ENCODE measurements at places on chromosomes 3 and 15.

- DNase-seq, result no peak
These were observed 70.7 kb downstream of the WNT5A start for GRCh38 chr3:55416331-55416821.

DNA sequence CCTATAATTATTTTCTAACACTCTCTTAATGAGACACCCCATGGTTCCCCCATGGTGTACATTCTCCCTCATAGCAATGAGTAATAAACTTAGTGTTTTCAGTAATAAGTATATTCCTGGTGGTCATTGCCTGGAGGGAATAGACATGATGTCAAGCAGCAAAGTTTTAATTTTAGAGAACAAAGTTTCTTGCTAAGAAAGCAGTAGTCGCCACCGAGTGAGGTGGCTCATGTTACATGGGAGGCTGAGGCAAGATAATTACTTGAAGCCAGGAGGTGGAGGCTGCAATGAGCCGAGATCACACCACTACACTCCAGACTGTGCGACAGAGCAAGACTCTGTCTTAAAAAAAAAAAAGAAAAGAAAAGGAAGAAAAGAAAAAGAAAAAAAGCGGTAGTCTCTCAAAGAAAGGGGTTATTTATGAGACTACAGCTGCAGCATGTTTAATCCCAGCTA is 2.4 kb upstream of the ELP6 start:
- no peak for DNase-seq

GRCh38 chr3:177931346-177931745 is 604.9 kb upstream of the KCNMB2 start:
- DNase-seq, result no peak

- no peak for DNase-seq
These were observed 392.6 kb downstream of the ZPLD1 start for GRCh38 chr3:102827386-102827785.

DNA sequence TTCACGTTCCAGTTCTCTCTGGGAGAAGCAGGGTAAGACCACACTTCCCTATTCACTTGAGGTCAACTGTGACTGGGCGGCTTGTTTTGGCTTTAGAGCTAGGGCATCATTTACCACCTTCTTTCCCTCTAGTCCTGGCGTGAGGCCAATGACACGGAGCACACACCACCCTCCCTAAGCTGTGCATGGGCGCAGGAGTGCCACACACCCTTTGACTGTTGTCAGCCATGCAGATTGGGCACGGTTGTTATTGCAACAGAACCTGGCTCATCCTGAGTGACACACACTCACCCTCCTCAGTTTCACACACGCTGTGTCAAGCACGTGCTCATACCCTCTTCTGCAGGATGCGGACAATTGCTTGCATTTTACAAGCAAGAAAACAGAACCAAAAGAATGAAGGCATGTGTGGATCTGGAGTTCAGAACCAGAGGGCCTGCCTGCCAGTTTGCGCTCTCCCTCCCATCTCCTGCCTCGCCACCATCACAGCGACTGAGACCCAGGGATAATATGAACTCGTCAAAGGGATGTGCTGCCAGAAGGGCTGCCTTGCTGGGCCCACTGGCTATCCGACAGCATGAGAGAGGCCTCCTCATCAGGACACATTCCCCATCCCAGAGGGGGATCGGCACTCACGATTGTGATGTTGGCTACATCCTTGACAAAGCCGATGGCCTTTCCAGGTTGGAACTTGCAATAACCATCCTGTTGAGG is 17.6 kb downstream of the CTSH start:
- DNase-seq, result no peak

DNA sequence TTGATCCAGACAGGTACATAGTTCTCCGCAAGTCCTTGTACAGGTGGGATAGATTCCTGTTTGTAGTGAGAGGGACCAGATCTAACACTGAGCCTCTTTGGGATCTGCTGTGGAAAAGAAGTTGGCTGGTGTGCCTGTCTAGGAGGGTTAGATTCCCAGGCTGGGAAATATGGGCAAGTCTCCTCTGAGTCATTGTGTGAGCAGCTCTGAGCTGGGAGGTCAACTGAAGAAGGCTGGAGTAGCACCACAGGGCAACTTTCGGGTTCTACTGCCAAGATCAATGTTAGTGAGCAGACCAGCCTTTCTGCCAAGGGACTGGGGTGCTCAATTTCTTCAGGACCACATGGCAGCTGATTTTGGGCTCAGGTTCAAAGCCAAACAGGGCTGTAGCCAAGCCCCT is 33.4 kb downstream of the CLDN1 start:
- no peak for DNase-seq

DNA sequence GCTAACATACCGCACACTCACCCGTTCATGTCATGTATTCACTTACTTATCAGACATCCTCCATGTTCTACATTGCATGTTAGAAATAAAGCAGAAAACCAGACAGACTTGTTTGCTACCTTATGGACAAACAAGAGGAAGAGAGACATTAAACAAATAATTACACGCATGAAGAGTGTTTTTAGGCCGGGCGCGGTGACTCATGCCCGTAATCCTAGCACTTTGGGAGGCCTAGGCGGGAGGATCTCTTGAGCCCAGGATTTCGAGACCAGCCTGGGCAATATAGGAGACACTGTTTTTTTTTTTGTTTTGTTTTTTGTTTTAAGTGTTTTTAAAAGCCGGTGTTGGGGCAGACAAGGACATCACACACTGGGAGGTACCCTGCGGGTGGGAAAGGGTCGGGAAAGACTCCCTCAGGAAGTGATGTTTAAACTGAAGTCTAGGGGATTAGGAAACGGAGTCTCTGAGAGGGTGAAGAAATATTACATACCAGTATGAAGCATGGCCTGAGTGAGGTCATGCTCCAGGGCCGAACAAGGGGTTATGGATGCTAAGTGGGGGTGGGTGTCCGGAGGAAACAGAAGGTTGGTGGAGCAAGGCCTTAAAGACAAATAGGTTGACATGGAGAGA is 2.1 kb upstream of the USP3 start:
- no peak for DNase-seq

DNA sequence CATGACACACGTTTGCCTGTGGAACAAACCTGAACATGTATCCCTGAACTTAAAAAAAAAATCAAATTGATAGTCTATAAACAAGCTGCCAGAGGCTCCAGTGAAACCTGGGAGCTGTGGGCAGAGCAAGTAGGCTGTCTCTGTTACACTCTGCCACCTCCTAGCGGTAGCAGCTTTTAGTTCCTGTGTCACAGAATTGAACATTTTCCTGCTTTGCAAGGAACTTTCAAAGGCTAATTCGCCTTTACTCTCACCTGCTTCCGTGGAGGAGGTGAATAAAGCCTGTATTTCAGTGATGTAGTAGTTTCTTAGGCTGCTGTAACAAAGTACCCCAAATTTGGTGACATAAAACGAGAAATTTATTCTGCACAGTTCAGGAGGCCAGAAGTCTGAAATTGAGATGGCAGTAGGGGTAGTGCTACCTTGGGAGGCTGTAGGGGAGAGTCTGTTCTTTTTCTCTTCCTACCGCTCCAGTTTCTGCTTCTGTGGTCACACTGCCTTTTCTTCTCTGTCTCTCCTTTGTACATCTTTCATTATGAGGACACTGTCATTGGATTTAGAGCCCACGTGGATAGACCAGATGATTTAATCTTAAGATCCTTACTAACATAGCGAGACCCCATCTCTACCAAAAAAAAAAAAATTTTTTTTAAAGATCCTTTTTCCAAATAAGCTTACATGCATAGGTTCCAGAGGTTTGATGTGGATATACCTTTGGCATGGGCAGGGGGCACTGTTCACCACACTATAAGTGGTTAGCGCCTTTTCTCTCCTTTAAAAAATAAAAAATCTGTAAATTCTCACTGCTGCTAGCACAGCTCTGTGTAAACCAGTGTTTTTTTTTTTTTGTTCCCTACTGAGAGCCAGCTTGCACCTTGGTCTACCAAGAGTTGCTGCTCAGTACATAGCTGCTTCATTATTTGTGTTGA is 25.3 kb downstream of the FBXO22 start:
- DNase-seq, result no peak

DNA sequence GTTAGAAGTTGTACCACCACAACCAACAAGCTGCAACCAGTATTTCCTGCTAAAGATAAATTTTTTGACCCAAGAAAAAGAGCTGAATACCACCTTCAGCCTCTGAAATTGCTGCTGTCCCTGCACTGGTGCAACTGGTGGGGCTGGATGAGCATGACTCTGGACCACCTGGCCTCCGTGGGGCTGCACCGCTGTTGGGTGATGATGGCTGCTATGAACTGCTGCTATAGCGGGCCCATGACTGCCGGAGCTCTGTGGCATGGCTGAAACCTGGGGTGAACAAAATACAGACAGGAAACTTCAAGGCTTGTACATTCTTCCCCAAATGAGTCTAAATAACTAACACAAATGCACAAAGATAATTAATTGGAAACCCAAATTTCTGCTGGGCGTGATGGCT is 28.9 kb downstream of the SIN3A start:
- no peak for DNase-seq

GRCh38 chr3:133042778-133043177 is 4.6 kb downstream of the TMEM108 start:
- DNase-seq, result no peak

DNA sequence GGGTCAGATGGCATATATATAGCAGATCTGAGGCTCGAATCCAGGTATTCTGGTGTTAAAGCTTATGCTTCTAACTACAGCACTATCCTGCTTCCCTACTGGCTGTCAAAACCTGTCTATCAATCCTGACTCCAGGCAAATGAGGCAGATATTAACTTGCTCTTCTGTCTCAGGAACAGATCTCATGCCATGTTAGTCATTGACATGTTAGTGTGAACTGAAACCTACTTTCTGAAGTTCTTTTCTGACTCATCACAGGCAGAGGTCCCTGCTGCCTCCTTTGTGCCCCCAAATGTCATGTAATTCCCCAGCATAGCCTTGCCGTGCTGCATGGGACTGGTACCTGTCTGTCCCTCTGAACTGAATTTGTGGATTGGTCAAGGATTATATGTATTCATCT is 125.0 kb upstream of the SMAD3 start:
- no peak for DNase-seq

DNA sequence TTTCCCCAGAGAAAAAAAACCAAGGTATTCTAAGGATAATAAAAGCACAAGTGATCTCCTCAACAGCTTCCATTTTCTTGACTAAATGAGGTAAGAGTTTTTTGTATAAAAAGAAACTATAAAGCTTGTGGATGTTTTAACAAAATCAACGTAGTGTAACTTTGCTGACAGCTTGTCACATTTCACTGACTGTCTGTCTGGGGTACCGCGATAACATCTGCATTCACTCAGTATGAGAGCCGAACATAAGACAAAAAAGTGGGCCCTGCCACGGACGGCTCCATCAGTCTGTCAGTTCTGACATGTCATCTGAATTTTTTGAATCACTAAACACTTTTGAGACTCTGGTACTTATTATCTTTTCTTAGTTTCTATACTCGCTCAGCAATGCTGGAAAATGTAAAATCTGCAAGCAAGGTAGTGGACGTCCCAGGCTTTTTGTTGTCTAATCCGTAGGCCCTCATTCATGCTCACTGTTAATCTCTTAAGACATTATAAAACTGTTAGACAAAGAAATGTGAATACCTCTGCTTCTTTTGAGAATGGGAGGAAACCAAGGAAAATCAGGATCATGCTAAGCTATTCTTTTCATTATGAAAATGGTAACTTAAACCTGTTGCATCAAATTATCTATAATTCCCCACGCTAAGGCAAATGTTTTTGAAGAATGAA is 307.1 kb downstream of the MECOM start:
- no peak for DNase-seq

DNA sequence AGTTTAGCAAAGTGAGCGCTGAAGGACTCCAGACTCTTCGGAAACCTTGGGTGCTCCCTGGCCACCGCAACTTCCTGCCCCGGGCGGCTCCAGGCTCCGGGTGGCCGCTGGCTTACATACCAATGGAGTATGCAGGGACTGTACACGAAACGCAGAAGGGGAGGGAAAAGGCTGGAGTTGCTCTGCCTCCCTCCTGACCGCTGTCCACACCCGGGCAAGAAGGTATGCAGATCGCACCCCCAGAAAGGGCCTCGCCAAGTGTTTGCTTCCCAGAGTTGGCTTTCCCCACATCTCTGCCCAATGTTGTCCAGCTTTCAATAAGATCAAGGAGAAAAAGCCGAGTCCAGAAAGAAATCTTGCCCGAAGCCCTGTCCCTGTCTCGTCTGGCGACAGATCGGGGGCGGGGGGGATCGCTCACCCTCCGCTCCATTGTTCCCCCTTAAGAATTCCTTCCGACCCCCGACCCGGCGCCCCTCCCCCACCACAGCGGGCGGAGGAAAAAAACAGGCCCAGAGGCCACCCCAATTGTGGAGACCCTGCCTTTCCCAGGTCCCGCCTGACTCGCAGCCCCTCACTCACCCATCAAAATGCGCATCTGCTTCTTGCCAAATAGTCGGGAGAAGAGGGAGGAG is 533 bp downstream of the ARF4 start:
- peak; percentile 29 for DNase-seq

- DNase-seq, result no peak
These were observed 1.5 kb upstream of the ITIH3 start for GRCh38 chr3:52792961-52793695.

DNA sequence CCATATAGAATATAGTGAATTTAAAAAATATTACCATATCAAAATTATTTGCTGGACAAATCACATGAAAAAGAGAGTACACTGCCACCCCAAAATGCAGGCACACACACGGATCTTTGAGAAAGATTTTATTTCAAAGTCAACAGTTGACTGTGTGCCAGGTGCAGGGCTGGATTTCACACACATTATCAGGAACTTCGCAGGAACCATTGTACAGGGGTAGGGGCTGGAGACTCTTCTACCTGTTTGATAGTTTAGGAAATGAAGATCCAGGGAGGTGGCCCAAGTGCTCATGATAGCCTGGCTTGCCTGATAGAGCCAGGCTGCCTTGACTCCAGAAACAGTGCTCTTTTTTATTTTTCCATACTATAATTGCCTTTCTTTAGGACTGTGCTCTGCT is 54.2 kb downstream of the IL1RAP start:
- DNase-seq, result no peak

DNA sequence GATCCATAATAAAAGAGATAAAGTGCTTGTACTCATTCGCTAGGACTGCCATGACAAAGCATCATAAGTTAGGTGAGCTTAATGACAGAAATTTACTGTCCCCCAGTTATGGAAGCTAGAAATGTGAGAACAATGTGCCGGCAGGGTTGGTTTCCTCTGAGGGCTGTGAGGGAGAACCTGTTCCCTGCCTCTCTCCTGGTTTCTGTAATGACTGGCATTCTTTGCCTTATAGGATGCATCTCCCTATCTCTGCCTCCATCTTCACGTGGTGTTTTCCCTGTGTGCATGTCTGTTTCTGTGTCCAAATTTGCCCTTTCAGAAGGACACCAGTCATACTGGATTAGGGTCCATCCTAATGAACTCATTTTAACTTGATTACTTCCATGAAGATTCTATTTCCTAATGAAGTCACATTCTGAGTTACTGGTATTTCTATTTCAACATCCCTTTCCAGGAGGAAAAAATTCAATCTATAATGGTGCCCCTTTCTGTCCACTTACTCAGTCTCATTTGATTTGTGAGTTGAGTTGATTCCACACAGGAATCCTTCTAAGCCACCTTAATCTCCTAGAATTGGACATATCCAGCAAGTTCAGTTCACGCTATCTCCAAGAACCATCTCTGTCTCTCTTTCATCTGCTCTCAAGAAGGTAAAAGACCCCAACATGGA is 71.2 kb upstream of the LIPC start:
- no peak for DNase-seq

GRCh38 chr3:46300461-46300789 is 53.5 kb upstream of the CCR2 start:
- peak; percentile 56 for DNase-seq

Measured in stimulated activated effector memory CD8-positive, alpha-beta T cell treated with anti-CD3 and anti-CD28 coated beads, Interleukin-12 subunit alpha, Interleukin-12 subunit beta, amount 100 ng/mL, for 72 hours (primary cell).